ENCODE measurements at places on chromosomes 13 and 19.

DNA sequence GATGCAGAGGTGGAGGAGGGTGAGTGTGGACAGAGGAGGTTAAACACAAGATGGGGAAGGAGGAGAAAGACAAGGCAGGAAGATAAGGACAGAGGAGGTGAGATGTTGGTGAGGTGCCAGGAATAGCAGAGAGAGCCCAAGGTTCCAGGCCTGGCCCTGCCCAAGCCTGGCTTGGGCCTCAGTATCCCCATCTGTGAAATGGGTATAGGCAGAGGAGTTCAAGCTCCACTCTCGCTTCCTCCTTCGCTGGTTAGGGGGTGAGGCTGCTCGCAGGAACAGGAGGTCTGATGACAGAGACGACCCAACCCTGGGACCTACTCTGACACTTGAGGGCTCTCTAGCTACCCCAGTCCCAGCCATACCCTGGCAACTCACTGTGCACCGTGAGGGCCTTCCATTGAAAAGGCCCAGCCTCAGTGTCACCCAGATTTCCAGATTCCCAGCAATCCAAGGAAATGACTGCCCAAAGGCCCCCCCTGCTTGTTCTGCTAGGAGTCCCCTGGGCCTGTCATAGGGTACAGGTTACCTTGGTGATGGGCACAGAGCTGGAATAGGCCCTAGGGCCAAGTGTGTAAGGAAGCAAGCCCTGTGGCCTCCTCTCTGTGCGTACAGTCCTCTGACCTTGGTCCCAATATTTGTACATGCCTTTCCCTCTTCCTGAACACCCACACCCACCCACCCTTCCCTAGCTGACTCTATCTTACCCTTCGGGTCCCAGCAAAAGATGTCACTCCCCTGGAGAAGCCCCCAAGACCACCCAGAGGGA is 8.6 kb upstream of the ANGPTL8 start:
- no peak for DNase-seq

DNA sequence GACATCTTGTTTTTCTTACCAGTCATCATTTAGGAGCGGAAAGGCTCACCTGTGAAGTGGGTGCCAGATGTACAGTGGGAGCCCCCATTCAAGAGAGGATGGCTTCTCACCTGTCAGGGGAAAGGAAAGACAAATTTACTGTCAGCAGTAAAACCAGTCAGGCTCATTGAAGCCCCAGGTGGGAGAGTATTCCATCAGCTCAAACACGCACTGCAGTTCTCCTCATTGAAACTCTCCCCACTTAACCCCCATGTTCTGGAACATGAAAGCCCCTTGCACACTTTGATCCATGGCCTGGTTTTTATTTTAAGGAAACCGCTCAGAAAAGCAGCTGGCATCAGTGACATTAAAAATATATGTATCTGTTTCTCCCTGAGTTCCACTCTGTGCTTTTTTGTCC is 401.1 kb upstream of the ZNF507 start:
- DNase-seq, result no peak

GRCh38 chr13:88586263-88586662 is 915.1 kb downstream of the SLITRK5 start:
- DNase-seq, result no peak

- DNase-seq, result peak; percentile 53
Measured at GRCh38 chr19:16470541-16470910, 1.2 kb downstream of the EPS15L1 start.

GRCh38 chr13:107993239-107993949 is 221.9 kb downstream of the LIG4 start:
- DNase-seq, result no peak

GRCh38 chr13:75330770-75331169 is 151.2 kb downstream of the TBC1D4 start:
- no peak for DNase-seq

DNA sequence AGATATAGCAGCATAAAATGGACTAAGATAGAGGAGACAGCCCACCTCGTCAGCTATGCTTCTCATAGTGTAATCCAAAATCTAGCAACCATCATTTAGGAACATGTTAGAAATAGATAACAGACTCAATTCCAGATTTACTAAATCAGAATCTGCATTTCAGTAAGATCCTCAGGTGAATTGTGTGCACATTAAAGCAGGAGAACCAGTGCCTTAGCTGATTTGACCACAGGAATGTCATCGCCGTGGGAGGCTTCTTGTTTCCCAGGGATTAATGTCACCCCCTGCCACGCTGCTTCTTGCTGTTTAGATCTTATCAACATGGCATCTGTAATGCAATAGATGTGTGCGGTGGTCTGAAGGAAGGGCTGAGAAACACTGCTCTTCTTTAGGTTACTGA is 84.0 kb downstream of the GPC5 start:
- DNase-seq, result no peak

DNA sequence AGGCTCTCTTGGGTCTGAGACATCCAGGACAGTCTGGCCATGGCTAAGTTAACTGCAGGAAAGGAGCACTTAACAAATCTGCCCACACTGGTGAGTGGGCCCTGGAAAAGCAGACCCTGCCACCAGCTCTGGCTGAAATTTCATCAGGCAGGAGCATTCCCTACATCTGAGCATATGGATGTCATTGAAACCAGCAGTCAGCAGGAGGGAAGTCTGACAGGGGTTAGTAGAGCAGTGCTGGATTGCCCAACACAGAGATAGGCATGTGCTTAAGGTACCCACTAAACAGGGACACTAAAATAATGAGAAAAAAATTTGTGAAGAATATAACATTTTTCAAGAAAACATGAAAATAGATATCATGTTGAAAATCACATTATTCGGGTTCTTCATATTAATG is 13.6 kb upstream of the ACOD1 start:
- DNase-seq, result no peak

- DNase-seq, result no peak
Measured at GRCh38 chr13:110872034-110872767, 42.7 kb downstream of the ANKRD10 start.

GRCh38 chr13:50069261-50069660 is 54.0 kb downstream of the KCNRG start:
- DNase-seq, result peak; percentile 46

GRCh38 chr13:110299283-110299840 is 7.6 kb downstream of the COL4A1 start:
- DNase-seq, result no peak

DNA sequence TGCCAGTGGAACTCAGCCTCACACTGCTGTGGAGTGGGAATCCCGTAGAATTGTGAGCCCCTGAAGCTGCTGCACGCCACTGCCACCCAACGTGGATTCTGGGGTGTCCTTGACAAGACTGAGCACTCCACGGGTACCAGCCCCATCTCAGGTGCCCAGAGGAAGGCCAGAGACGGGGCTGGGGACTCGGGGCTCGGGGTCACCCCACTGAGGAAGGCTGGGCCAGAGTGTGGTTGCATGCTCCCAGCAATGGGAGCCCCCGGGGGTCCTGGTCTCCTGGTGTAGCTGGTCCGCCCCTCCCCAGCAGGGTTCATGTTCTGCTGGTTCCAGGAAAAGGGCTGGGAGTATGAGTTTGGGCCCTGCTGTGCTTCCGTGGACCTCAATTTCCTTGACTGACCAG is 15.2 kb downstream of the DAPK3 start:
- DNase-seq, result no peak

DNA sequence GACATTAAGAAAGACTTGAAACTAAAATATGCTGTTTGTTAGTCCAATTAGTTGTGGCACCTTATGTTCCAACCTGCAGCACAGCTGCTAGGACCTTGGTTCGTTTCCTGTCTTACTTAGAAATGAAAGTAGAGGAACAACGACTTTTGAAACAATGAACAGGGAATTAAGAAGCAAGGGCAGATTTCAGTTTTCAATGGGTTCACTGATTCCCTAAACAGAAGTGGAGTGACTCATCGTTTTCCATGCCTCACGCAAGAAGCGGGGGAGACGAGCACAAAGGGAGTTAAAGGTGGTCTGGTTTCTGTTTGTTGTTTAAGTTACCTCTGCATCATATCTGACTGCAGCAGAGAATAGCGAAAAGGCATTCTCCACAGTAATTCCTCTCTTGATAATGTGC is 44.8 kb downstream of the PHF11 start:
- no peak for DNase-seq

DNA sequence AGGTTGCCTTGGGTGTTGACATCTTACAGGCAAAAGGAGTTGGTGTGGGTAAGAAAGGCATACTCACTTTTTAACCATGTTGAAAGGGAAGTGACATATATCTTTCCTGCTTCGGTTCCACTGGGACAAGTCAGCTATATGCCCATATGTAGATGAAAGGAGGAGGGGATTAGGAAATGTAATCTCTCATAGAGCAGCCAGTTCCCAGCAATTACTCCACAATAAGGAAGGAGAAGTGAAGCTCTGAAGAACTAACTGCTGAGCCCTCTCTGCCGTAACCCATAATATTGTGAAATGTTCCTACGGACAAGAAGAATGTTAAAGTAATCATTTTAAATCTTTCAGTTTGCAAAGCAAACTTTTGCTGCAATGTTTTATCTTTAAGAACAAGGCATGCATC is 82.2 kb downstream of the EDNRB start:
- no peak for DNase-seq

- DNase-seq, result no peak
Measured at GRCh38 chr13:45468635-45469034, 3.9 kb downstream of the COG3 start.

GRCh38 chr19:1166872-1167573 is 7.0 kb downstream of the SBNO2 start:
- no peak for DNase-seq

- DNase-seq, result no peak
Measured at GRCh38 chr19:51019544-51019925, at the start of gene KLK10. TSS of gene KLK10 (minus strand) at chr19:51019709. CDS start at chr19:51019130, 579 bp downstream.

GRCh38 chr19:2731181-2731995 is 8.4 kb downstream of the SLC39A3 start:
- DNase-seq, result no peak

DNA sequence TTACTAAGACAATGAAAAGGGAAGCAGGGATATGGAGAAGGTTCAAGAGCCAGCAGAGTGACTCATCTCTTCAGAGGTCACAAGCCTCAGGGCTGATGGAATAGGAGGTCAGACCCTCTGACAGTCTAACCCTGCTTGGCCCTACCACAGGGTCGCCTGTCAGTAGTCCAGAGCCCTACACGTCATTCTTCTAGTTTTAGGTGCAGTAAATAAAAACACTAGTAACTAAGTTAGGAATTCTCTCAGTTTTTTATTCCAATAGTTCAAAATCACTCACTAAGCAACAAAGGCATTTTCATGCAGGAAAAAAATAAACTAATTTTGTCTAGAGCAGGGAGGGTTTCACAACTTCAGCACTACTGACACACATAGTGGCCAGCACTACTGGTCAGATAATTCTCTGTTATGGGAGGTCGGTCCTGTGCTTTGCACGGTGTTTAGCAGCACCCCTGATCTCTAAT is 27.2 kb downstream of the FOXO1 start:
- peak; percentile 54 for DNase-seq

- peak; percentile 99 for DNase-seq
Measured at GRCh38 chr19:13794398-13794756, 866 bp upstream of the ZSWIM4 start.

DNA sequence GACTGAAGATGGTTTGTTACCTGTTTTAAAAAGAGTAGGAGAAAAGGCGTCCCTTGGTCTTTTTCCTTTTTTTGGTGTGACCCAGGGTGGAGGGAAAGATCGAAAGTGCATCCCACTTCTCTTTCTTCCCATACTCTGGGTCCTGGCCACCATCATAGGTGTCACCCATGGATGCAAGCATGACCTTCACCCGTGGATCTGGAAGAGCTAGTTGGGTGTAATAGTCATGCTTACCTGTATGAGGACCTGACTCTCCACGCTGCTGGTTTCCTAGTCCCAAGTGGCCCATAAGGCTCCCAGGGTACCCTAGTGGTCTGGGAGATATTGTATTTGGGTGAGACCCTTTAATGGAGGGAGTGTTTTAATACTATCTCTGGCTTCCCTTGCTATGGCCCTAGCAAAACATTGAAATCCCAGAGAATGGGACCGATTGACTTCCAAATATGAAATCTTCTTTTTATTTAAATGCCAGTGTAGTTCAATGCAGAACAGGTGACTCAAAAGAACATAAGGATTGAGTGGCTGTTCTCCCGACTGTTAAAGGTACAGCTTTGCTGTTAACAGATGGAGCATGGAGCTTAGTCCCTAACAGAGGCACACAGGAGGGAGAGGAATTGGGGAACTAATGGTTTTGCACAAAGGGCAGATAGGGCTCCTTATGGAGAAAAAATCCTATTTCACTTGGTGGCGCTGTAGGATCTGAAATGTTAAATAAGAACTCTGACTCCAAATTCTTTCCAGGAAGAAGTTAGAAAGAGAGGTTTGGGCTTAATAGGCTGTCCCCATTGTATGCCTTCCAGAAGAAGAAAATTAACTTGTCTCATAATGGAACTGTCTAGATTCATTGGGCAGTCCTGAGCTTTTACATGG is 7.0 kb upstream of the ZNF550 start:
- peak; percentile 13 for DNase-seq

GRCh38 chr19:1130771-1131717 is 27.2 kb downstream of the GPX4 start:
- DNase-seq, result peak; percentile 39

Measured in EH (cell line).